EH (cell line): ENCODE measurements at places on chromosomes 16 and 17.

- DNase-seq, result no peak
Observed at GRCh38 chr16:63244631-63245030, 1208.4 kb upstream of the CDH8 start.

DNA sequence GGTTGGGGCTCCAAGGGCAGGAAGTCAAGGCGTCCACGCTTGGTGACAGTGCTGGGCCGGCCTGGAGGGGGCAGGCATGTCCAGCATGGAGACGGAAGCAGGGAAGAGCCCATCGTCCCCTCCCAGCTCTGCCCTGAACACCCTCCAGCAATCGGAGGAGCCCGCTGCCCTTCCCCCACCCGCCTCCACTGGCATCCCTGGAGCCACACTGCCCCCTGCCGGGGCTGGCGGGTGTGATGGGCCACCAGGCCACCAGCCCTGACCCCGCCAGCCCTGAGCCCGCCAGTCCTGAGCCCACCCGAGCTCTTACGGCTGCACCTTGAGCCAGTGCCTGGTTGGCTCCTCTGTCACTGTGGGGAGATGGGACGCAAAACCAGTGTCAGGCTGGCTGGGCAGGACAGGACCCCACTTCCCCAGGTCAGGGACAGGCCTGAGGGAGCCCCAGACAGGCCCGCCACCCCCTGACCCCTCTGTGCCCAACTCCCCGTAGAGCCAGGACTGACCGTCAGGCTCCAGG lies 4.1 kb upstream of the CDH15 start:
- peak; percentile 82 for DNase-seq

DNA sequence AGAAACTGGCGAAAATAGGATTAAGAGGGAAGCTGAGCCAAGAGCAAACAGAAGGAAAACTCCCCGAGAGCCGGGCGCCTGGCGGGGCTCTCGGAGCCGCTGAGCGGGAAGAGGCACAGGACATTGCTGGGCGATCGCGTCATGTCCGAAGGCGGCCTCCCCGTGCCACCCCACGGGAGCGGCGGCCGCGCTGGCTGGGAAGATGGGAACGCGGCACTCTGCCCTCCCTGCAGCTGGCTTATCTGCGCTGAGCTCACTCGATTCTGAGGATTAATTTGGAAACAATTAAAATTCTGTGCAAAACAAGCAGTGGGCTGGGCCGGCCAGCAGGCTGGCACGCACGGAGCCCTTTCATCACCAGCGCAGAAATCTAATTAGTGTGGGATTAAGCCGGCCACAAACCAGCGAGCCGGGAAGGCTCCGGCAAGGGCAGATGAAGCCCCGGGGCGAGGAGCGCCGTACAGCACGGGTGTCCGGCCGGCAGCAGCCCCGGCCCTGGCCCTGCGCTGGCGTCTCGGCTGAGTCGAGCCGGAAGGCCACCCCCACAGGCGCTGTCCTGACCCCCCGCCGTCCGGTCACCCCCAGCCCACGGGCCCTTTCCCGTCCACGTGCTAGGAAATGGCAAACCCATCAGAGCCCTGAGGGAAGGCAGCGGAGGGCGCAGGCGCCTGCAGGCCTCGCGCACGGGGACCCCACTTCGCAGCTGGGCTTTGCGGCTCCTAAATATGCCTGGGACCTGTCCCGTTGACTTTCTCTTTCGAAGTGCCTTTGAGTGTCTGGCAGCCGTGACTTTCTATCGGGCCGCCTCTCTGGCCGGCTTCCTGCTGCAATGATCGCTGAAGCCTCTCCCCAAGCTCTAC lies 37.9 kb downstream of the SOX8 start:
- peak; percentile 76 for DNase-seq

DNA sequence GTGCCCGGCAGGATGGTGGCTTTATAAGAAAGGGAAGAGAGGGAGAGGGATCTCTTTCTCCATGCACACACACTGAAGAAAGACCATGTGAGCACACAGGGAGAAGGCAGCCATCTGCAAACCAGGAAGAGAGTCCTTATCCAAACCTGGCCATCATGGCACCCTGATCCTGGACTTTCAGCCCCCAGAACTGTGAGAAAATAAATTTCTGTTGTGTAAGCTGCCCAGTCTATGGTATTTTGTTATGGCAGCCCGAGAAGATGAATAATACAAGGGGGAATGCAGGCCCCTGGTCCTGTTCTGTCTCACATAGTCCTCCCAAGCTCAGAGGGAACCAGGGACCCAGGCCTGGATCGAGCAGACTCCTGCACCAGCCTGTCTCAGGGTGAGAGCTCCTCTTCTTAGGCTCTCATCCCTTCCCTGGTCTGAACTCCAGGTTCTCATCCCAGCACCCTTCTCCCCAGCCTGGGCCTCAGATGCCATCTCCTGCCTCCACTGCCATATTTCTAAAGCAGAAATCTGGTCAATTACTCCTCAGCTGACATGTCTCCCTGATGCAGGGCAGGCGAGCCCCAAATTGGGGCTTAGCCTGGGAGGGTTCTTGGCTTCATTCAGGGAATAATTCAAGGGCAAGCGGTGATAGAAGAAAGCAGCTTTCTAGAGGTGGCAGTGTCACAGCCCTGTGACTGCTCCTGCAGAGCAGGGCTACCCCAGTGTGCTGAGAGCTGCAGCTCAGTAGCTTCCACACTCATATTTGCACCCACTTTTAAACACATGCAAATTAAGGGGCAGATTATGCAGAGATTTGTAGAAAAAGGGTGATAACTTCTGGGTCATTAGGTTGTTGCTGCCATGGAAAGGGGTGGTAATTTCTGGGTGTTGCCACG lies 28.8 kb downstream of the IGFBP4 start:
- DNase-seq, result peak; percentile 77

DNA sequence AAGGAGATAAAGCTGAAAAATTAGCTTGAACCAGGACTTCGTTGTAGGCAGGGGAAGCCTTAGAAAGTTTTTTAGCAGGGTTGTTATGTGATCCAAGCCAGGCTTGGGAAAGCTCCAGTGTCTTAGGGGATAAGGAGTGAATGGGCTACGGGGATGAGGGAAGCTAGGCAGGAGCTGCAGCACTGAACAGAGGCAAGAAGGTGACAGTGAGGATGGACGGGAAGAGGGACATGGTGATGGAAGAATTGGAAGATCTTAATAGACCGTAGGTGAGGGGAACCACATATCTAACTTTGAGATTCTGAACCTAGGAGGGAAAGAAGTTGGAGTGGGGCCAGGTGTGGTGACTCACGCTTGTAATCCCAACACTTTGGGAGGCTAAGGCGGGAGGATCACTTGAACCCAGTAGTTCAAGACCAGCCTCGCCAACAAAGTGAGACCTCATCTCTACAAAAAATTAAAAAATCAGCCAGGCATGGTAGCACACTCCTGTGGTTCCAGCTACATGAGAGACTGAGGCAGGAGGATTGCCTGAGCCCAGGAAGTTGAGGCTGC lies 3.2 kb downstream of the RHBDL3 start:
- no peak for DNase-seq

GRCh38 chr17:27571563-27572352 lies 59.2 kb upstream of the LGALS9 start:
- DNase-seq, result no peak

DNA sequence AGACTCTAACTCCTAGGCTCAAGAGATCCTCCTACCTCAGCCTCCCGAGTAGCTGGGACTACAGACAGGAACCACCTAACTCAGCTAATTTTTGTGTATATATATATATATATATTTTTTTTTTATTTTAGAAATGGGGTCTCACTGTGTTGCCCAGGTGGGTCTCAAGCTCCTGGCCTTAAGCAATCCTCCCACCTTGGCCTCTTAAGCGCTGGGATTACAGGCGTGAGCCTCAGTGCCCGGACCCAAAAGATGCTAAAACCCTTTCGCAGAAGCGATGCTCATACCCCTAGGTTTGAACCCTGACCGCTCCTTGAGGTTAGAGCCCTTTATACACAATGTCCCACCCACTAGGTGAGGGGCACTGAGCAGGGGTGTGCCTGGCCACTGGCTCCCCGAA lies 2.2 kb upstream of the CLDN9 start:
- no peak for DNase-seq

GRCh38 chr17:69150333-69150732 lies 8.6 kb upstream of the ABCA6 start:
- DNase-seq, result no peak

GRCh38 chr16:82031116-82032084 lies 3.7 kb upstream of the HSD17B2 start:
- peak; percentile 70 for DNase-seq

DNA sequence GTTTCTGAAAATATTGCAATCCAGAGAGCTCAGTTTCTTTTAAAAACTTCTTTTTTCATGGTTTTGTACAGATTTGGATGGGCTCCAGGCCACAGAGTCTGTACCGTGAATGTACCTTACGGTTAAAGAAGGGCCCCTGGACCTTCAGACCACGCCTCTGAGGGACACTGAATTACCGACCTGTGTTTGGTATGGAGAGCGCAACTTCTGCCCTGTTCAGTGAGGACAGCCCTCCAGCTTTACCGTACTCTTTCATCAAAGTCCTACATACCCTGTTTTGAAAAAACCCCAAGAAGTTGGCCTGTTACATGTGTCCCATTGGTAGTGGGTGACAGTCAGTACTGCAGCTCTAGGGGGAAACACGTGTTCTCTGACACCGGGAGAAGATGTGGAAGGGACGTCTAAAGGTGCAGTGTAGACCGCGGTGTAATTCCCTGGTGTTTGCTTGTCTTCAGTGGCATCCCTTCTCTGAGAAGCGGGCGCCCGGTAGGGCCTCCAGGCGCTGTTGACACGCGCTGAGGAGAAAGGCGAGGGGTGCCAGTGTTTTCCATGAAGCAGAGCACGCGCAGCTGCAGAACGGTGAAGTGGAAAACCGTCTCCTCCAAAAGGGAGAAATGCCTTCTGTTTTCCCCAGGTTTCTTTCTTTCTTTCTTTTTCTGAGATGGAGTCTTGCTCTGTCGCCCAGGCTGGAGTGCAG lies 6.2 kb downstream of the PGS1 start:
- no peak for DNase-seq

GRCh38 chr16:54233615-54234014 lies 53.0 kb downstream of the IRX3 start:
- no peak for DNase-seq

- DNase-seq, result peak; percentile 8
Observed at GRCh38 chr17:50588391-50589049, 28.0 kb downstream of the CACNA1G start.

DNA sequence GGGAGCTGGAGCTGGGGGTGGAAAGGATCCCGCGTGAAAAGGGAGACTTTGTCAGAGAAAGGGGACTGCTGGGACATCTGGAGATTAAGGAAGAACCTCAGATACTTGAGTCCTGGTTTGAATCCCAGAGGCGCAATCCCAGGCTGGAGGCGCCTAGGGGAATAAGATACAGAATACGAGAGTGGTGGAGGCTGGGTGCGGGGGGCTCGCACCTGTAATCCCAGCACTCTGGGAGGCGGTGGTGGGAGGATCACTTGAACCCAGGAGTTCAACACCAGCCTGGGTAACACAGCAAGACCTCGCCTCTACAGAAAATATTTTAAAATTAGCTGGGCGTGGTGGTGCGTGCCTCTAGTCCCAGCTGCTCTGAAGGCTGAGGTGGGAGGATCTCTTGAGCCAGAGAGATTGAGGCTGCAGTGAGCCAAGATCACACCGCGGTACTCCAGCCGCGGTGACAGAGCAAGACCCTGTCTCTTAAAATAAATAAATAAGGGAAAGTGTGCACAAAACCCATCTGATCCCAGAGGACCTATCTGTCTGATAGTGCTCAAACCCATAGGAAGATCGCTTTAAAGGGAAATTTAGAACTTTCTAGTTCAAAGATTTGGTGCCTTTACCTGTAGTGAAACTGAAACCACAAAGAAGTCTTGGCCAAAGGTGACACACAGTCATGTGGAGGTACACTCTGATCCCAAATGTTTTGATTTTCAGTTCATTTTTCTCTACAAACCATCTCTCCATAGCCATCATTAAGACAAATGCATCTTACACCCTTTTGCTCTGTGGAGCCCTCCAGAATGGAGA lies 617 bp upstream of the SCRN2 start:
- no peak for DNase-seq

- no peak for DNase-seq
Observed at GRCh38 chr16:50573947-50574744, 25.9 kb downstream of the NKD1 start.
